Activated naive CD8-positive, alpha-beta T cell treated with anti-CD3 and anti-CD28 coated beads for 36 hours (primary cell): ENCODE measurements at places on chromosomes 6 and 20.

DNA sequence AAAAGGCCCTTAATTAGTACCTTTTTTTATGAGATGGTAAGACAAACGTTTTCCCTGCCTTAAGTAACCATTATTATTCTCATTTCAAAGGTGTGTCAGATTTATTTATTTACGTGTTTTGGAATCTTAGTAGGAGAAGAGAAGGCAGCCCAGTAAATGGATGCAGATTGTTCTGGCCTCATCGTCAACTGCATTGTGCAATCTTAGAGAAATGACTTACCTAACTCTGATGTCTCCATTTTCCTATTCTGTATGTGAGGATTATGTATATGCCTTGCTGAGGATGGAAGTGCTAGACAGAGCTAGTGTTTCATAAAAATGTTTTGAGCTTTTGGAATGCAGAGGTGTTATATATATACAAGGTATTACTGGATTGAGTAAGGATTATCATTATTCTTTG, 97.0 kb upstream of the JAG1 start:
- no peak for DNase-seq

DNA sequence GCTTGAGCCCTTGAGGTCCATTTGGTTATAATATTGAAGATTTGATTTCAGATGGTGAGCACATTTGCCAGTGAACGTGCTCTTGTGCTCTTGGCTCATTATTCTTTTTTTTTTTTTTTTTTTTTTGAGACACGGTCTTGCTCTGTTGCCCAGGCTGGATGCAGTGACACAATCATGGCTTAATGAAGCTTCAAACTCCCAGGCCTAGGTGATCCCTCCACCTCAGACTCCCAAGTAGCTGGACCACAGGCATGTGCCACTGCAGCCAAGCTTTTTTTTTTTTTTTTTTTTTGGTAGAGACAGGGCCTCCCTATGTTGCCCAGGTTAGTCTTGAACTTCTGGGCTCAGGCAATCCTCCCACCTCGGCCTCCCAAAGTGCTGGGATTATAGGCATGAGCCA, 176.2 kb downstream of the KLHL32 start:
- DNase-seq, result no peak

DNA sequence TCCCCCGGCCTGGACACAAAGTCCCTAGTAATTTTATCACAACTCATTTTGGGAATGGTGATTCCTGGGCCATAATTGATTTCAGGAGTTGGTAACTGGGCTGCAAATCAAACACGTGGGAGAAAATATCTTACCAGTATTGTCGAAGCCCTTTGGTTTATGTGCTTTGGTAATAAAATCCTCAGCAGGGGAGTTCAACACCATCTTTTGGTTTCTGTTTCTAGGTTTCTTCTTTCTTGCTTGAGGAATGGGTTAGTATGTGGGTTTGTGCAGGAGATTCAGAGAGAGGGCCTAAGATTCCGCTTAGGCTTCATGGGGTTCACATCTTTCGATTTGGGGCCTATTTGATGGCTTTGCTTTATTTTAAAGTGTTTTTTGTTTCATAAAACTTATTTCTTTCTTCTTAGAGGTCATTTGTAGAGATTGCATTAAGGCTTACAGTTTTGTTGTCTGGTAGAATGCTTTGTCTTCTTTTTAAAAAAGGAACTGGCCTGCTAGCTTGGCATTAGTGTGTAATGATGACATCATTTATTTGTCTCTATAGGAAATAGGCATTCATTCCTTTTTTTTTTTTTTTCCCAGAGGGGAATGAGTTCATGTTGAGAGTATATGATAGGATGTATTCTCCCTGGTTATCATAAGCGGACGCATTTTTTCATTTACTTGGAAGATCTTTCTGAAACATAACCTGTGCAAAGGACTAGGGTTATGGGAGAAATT, 45.8 kb downstream of the CYP24A1 start:
- DNase-seq, result no peak

- no peak for DNase-seq
Measured at GRCh38 chr6:157025437-157025836, 248.3 kb downstream of the ARID1B start.

- no peak for DNase-seq
Measured at GRCh38 chr6:164569509-164569908, 739.9 kb downstream of the C6orf118 start.

DNA sequence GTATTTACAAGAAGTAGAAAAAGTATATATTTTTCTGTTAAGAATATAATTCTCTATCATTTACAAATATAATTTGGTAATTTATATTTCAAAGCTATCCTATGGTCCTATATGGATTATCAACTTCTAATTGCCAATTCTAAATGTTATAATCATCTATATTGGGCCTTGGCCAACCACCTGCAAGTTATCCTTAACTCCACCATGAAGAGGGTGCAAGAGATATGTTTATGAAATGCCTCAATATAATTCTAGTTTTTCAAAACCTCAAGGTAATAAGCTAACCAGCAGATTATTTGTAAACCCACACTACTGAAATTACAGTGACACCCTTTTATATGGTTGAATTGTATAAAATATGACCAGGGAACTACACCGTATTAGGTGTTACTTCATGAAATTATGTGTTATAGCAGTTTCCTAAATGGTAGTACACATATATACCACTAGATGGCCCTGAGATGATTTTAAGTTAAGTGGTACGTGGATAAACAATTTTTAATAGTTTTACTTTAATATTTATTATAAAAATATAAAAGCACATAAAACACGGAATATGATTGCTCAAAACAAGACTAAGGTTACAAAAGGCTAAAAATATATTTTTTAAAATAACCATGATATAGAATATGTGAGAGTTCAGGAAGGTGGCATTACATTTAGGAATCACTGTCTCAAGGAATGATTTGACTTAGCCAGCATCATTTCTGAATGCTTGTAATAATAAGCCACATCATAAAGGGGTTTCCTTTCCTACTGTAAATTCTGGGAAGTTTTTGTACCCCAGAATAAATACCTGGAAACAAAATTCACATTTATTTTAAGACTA, 9.8 kb upstream of the PNISR start:
- DNase-seq, result no peak

GRCh38 chr20:44072384-44072783, 114.6 kb downstream of the JPH2 start:
- DNase-seq, result no peak

DNA sequence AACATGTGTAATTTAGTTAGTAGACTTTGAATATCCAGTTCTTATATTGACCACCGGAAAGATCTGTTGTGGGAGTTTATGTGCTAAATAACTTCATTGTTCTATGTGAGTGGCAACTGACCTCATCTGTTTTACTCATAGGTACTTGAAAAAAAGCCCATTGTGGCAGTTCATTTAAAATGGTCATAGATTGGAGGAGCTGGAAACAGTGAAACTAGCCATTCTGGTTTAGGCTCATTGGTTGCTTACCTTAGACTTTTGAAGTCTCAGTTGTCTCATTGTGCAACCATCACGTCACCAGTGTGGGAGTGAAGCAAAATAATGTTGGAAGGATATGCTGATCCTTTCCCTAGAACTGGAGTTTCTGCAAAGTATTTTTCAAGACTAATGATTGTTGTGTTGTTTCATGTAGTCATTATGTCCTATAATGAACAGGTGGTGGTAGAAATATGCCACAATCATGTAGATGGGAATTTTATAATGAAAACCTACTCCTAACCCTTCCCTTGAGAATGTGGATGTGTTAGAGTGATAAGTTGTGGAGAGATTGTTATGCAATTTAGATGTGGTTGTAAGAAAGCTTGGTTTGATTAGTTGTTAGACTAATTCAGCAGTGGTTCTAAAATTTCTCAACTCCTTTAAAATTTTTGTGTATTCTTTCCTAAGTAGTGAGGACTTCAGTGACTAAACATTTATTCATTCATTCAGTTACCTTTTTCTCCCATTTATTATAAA, 18.3 kb downstream of the DSP start:
- DNase-seq, result no peak

GRCh38 chr20:1377984-1378734, 14.7 kb downstream of the FKBP1A start:
- no peak for DNase-seq

GRCh38 chr6:4860387-4860786, 84.2 kb downstream of the CDYL start:
- no peak for DNase-seq

DNA sequence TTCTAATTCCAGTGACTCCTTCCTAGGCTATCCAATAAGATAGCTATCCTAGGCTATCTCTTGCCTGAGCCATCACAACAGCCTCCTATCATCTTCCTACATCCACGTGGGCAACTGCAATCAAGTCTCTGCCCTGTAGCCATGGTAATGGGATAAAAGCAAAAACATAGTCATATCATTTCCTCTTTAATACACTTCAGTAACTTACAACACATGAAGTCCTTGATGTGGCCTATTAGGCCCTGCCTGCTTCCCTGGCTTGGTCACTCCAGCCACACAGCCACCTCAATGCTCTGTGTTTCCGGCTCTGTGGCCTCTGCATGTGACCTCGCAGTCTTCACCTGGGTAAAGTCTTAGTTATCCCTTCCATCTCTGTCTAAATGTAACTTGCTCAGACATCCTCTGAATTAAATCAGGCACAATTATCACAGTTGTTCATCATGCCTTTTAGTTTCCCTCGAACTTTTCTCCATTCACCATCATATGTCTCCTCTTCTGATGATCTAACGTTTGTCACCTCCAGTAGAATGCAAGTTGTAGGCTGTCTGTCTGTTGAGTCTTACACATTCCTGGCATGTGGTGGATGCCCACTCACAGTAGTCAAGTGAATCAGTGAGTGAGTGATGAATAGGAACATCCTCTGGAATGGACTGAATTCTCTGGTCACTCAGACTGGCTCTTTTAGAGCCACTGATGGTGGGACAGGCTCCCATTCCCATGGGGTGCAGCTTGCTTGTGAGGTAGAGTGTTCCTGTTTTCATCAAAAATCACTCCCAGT, 229.4 kb downstream of the TBC1D7 start:
- no peak for DNase-seq

GRCh38 chr6:155455766-155456165, at the start of gene NOX3:
Gene NOX3 (minus strand): TSS chr6:155455839. CDS start chr6:155455800, 39 bp downstream.
- DNase-seq, result no peak

DNA sequence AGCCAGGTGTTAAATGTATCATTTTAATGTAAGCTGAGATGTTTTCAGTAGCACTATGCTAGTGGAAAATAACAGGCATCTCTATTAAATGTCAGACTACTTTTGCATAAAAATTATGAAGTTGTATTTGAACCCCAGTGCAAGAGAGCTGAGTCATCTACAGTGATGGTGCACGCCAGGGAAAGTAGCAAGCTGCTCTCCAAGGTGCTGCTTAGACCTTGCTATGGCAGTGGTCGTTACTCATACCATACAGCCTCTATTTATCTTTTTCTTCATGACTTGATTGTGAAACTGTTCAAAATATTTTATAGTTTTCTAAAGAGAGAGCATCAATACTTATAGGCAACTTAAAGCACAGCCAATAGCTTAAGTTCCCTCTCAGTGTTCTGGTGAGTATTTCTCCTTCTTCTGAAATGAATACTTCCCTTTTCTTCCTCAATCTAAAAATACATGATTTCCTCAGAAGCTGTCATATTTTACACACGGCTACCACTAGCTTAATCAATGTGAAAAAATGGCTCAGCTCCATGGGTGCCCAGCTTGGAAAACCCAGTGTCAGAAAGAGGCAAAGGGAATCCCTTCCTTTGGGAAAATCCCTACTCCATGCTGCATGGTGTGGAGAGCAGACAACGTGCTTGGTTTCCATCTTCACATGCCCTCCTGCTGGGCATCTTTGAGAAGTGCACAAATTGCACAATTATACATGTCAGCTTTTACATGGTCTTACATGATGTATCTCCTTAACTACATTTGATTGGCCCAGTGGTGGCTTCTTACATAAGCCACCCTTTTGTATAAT, 105.6 kb downstream of the ELOVL4 start:
- DNase-seq, result no peak

- no peak for DNase-seq
Measured at GRCh38 chr6:116456106-116456505, 5.1 kb upstream of the CALHM6 start.

DNA sequence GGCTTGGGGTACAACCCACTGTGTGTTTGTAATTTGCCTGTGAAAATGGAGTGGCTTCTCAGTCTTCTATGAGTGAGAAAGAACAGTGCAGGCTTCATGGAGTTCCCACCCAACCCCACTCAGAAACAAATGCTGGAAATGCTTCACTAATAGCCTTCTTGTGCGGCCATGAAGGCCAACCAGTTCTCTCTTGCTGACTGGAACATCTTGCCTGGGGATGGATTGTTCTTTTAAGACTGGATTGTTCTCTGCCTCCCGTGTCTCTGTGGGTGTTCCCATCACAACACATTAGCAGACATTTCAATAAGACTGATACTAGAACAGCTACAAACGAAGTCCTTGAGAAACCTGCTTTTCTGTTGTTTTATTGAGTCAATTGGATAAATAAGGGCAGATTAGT, 110.6 kb downstream of the PPP1R14C start:
- no peak for DNase-seq

- no peak for DNase-seq
Measured at GRCh38 chr6:15341311-15342001, 95.6 kb downstream of the JARID2 start.

GRCh38 chr6:139588734-139589593, 214.5 kb upstream of the CITED2 start:
- DNase-seq, result no peak

DNA sequence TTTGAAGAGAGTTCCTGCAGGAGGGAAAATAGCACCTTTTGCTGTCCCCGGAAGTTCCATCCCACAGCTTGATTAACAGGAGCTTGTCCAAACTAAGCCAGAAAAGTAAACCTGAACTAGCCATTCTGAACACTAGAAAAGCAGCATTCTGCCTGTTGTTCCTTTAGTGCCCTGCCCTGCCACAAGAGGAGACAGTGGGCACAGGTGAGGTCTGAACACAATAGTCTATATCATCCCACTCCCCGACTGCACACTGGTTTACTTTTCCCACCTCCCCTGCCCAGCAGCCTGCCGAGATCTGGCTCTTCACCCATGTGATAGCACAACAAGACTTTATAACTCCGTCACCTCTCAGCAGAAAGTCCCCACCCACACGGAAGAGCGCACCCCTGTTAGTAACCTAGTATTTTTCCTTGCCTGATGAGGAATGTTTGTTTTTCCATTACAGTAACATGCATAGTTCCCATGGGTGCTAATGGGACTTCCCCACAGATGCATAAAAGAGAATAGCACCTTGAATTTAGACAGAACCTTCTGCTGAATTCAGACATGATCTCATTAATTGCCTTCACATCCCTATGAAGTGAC, 59.7 kb downstream of the TFAP2A start:
- DNase-seq, result no peak

- DNase-seq, result no peak
Measured at GRCh38 chr6:69089539-69089938, 454.5 kb downstream of the ADGRB3 start.

GRCh38 chr6:114315831-114316595, 26.8 kb downstream of the HS3ST5 start:
- no peak for DNase-seq

GRCh38 chr20:37095108-37095598, 644 bp downstream of the RBL1 start:
- DNase-seq, result peak; percentile 44

- DNase-seq, result peak; percentile 30
Measured at GRCh38 chr6:157908369-157909281, 73.0 kb upstream of the SYNJ2 start.

GRCh38 chr6:158222066-158222465, 53.9 kb downstream of the GTF2H5 start:
- DNase-seq, result no peak
